ENCODE measurements at places on chromosomes 4 and X.

- DNase-seq = no peak
These were observed 90.4 kb upstream of the PJA1 start for GRCh38 chrX:69255441-69256290.

- DNase-seq = no peak
These were observed 131.6 kb upstream of the TMEM164 start for GRCh38 chrX:109871121-109871888.

- no peak for DNase-seq
These were observed 50.9 kb downstream of the MED28 start for GRCh38 chr4:17665346-17665745.

GRCh38 chr4:142547974-142548373 is 298.1 kb downstream of the INPP4B start:
- DNase-seq = no peak

DNA sequence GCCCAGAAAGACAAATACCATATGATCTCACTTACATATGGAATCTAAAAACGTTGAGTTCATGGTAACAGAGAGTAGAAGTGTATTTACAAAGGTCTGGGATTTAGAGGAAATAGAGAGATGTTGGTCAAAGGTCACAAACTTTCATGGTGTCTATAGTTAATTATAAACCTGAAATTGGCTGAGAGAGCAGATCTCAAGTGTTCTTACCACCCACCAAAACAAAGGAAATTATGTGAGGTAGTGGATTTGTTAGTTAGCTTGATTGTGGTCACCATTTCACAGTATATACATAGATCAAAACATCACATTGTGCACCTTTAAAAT is 186.8 kb downstream of the NWD2 start:
- DNase-seq = no peak

DNA sequence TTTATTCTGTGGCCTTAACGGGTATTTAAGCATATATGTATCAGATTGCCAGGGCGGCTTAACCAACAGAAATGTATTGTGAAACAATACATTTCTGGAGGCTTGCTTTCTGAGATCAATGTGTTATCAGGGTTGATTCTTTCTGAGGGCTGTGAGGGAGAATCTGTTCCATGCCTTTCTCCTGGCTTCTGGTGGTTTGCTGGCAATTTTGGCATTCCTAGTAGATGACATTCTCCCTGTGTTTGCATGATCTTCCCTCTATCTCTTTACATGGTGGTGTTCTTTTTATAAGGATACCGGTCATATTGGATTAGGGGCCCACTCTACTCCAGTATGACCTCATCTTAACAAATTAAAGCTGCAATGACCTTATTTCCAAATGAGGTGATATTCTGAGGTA is 16.9 kb upstream of the CEP135 start:
- no peak for DNase-seq

GRCh38 chr4:108003982-108004515 is 14.4 kb downstream of the HADH start:
- DNase-seq = no peak

DNA sequence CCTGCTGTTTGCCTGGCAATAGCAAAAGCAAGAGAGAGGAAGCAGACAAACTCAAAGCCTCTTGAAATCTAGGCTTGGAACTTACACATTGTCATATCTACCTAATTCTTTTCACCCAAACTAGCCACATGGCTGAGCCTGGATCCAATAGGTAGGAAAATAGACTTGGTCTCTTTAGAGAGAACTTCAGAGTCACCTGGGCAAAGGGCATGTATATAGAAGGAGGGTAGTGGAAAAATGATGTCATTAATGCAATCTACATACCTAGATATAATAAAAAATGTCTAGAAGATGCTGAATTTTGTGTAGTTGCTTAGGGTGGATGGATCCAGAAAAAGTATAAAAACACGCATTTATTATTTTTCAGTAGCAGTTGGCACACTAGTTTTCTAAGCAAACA is 237.0 kb upstream of the GEMIN8 start:
- no peak for DNase-seq

- DNase-seq = no peak
These were observed 52.8 kb upstream of the PPP3CA start for GRCh38 chr4:101400096-101400495.

GRCh38 chr4:125123570-125124109 is 191.1 kb upstream of the FAT4 start:
- no peak for DNase-seq

- no peak for DNase-seq
These were observed 42.8 kb upstream of the PRKG2 start for GRCh38 chr4:81257816-81258215.

DNA sequence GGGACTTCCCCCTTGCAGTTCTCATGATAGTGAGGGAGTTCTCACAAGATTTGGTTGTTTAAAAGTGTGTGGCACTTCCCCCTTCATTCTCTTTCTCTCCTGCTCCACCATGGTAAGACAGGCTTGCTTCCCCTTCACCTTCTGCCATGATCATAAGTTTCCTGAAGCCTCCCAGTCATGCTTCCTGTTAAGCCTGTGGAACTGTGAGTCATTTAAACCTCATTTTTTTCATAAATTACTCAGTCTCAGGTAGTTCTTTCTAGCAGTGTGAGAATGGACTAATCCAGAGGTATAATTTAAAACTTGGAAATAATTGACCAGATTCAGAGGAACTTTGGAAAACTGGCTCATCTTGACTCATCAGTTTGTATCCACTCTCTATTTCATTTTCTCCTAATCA is 129.0 kb downstream of the TMEM47 start:
- DNase-seq = no peak

DNA sequence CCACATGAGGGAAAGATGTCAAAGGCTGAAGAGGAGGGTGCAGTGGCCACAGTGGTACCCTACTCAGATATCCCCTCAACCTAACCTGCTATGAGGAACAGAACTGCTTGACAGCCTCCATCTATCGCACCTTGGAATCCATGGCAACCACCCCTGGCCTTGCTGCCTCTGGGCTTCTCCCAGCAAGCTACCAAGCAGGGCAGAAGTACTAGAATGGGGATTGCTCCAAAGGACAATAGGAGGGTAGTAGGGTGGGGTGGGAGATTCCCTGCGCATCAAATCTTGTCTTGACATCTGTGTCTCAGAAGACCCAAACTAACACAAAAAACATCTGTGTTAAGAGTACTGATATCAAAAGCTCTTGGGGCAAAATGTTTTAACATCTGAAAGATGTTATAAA is 118.2 kb downstream of the FBXW7 start:
- no peak for DNase-seq

- no peak for DNase-seq
These were observed 69.9 kb downstream of the AMELX start for GRCh38 chrX:11363069-11363594.

- DNase-seq = no peak
These were observed 66.7 kb upstream of the PJA1 start for GRCh38 chrX:69231903-69232302.

- DNase-seq = no peak
These were observed 330.3 kb upstream of the BOD1L1 start for GRCh38 chr4:13957871-13958270.

- DNase-seq = no peak
These were observed 113.6 kb downstream of the SPRY1 start for GRCh38 chr4:123510221-123510620.

GRCh38 chr4:157964463-157964862 is 208.4 kb downstream of the GASK1B start:
- DNase-seq = no peak

GRCh38 chrX:19912-20571 is 261.1 kb upstream of the PLCXD1 start:
- no peak for DNase-seq

GRCh38 chrX:103658681-103659433 is 27.6 kb downstream of the MORF4L2 start:
- no peak for DNase-seq

DNA sequence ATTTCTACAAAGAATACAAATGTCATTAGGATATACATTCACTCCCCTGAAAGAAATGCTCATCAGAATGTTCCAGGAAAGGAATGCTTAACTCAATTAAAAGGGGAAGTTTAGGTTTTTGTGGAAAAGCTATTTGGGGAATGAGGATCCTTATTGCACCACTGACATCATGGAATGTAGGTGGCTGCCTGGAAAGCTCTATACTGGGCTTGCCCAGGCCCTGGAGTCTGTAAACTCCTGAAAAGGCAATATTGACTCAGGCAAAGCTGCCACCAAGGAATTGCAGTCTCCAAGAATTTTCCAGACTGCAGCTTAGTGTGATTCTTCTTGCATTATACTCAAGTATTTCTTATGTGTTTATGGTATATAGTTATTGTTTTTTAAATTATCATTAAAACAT is 15.7 kb downstream of the DAPP1 start:
- no peak for DNase-seq

DNA sequence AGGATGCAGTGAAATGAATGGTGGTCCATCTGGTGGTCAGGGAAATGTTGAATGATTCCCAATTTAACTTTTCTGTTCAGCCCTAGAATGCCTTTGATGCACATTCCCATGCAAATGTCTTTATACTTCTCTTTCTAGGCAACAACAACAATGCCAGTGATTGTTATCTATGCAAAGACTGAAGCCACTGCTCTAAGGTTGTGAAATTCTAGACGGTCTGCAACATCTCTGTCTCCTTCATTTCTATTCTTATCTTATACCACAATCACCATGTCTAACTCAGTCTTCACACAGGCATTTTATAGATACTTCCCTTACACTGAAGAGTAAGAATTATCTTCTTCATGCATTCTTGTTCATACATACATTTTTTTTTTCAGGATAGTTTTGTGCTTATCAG is 84.5 kb downstream of the HPGD start:
- no peak for DNase-seq

GRCh38 chrX:44314259-44314734 is 29.2 kb downstream of the EFHC2 start:
- DNase-seq = no peak

DNA sequence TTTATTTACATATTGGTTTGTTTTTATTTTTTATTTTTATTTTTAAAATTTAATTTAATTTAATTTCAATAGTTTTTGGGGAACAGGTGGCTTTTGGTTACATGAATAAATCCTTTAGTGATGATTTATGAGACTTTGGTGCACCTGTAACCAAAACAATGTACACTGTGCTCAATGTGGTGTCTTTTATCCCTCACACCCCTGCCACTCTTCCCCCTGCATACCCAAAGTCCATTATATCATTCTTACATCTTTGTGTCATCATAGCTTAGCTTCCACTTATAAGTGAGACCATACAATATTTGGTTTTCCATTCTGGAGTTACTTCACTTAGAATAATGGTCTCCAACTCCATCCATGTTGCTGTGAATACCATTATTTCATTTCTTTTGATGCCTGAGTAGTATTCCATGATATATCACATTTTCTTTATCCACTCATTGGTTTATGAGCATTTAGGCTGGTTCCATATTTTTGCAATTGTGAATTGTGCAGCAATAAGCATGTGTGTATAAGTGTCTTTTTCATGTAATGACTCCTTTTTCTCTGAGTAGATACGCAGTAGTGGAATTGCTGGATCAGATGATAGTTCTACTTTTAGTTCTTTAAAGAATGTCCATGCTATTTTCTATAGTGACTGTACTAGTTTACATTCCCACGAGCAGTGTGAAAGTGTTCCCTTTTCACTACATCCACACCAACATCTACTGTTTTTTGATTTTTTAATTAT is 157.1 kb downstream of the CPXCR1 start:
- no peak for DNase-seq

GRCh38 chrX:22105231-22105630 is 73.1 kb downstream of the PHEX start:
- DNase-seq = no peak

DNA sequence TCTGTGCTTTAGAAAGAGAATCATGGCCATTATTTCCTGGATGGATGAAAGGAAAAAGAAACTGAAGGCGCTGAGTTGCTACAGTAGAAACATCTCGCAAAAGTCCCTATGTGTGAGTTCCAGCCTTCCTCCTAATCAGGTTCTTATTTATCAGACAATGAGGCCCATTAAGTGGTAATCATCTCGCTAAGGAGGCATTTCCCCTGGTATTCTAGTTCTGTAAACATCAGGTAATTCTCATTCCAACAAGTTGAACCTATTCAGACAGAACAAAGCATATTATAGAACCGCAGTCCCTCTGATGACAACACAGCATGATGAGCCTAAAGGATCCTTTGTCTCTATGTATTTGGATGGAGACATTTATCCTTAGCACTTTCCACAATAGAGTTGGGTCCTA is 205.7 kb upstream of the MAOA start:
- no peak for DNase-seq

DNA sequence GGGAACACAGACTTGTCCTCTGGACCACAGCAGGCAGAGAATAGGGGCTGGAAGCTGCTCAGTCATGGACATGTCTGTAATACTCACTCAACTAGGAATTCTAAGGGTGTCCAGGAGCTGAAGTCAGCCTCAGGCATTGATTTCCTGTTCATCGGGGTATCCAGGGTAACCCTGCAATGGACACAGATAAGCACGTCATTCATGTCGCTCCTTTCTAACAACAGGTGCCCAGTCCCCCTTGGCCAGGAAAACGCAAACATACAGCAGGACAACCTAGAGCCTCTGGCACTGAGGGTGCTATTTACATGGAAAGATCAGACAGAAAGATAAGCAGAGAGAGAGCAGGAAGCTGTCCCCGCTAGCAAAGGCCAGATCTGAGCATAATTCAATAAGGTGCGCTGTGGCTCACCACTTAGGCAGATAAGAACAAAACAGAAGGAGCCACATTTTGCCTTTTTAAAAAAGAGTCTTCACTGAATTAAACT is 21.3 kb downstream of the QDPR start:
- no peak for DNase-seq

DNA sequence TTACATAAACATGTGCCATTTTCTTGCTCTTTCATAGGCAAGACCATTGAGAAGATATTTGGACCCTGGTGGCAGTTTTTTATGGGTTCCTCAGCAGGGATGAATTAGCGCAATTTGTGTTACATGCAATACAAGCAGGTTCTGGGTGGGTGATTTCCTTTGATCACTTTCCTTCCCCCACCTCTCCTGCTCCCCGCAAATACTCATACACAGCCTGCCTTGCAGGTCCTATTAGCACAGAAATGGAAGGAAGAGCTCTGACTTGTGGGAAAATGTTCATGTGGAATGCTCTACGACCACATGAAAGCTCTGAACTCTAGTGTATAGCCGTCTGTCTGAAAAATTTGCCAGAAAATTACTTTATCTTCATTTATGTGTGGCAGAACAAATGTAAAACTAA is 361.0 kb upstream of the FAT1 start:
- no peak for DNase-seq

Data from putamen (tissue), 1 donor.